ENCODE measurements at places on chromosomes 7 and 10.

GRCh38 chr10:51522858-51523257, 176.5 kb downstream of the CSTF2T start:
- H3K36me3 ChIP-seq = no peaks in the 10 kb centered on the region
- H3K27ac ChIP-seq = no peak overlapping the region
- no peak for DNase-seq
- H3K4me3 ChIP-seq = no peak overlapping the region
- no peaks in the 10 kb centered on the region for H3K27me3 ChIP-seq
- no peaks in the 10 kb centered on the region for H3K4me1 ChIP-seq

DNA sequence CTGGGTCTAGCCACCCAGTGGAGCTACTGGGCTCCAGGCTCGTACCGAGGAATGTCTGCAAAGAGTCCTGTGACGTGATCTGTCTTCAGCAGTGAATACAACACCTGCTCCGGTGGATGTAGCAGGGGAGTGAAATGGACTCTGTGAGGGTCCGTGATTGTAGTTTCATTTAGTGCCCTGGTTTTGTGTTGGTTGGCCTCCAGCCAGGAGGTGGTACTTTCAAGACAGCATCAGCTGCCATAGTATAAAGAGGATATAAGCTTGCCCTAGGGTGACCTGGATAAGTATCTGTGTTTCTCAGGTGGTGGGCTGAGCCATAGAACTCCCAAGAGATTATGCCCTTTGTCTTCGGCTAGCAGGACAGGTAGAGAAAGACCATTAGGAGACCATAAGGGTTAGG, 24.6 kb upstream of the WNT2 start:
- no peaks in the 10 kb centered on the region for H3K4me1 ChIP-seq
- H3K27me3 ChIP-seq = no peaks in the 10 kb centered on the region
- no peaks in the 10 kb centered on the region for H3K36me3 ChIP-seq
- H3K27ac ChIP-seq = no peak overlapping the region

- H3K36me3 ChIP-seq = peaks cover 45% of the 10 kb centered on the region
- no peak overlapping the region for H3K4me3 ChIP-seq
- DNase-seq = no peak
- no peaks in the 10 kb centered on the region for H3K27me3 ChIP-seq
- peak overlapping the region; percentile 2 for H3K27ac ChIP-seq
- peaks cover 20% of the 10 kb centered on the region for H3K4me1 ChIP-seq
Measured at GRCh38 chr10:114471906-114472876, 67.9 kb upstream of the AFAP1L2 start.

DNA sequence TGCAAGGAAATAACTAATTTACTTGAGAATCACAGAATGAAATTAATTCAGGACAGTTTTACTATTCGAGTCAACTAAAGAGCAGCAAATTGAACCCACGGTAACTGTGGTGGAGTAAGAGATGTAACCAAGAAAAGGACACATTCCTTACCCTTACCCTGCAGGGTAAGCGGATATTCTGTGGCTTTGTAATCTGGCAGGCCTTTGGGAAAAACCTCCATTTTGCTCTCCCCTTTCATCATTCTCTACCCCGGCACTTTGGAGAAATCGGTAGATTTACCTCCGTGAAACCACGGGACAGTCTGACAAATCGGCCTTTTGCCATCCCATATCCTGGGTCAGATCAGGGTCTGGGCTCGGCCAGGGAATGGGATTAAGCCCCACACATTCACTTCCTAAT, 18.4 kb downstream of the RCC1L start:
- H3K4me3 ChIP-seq = no peak overlapping the region
- H3K27ac ChIP-seq = no peak overlapping the region
- H3K27me3 ChIP-seq = no peaks in the 10 kb centered on the region

DNA sequence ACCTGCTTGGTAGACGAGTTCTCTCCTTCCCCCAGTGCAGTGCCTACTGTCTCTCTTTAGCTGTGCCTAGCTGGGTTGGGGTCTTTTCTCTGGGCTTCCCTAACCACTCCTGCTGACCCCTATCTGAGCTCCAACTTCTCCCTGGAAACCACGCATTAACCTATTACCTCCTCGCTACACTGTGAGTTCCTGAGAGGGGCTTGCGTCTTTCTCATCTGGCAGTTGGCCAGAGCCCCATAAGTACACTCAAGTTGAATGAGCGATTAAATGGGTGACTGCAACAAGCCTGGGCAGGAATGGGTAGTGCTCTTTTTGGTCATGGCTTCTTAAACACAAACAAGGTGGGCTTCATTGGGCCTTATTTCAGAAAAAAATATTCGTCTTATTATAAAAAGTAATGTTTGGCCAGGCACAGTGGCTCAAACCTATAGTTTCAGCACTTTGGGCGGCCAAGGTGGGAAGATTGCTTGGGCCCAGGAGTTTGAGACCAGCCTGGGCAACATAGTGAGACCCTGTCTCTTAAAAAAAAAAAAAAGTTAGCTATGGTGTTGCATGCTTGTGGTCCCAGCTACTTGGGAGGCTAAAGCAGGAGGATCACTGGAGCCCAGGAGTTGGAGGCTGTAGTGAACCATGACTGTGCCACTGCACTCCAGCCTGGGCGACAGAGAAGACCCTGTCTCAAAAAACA, 41.4 kb downstream of the SYPL1 start:
- H3K36me3 ChIP-seq = no peaks in the 10 kb centered on the region
- H3K27me3 ChIP-seq = no peaks in the 10 kb centered on the region
- peak overlapping the region; percentile 79 for H3K27ac ChIP-seq
- DNase-seq = no peak
- H3K4me1 ChIP-seq = peaks cover 44% of the 10 kb centered on the region

GRCh38 chr7:99011341-99011705, 132.6 kb downstream of the SMURF1 start:
- H3K27me3 ChIP-seq = no peaks in the 10 kb centered on the region
- H3K36me3 ChIP-seq = peaks cover 84% of the 10 kb centered on the region
- H3K4me1 ChIP-seq = no peaks in the 10 kb centered on the region
- no peak for DNase-seq

DNA sequence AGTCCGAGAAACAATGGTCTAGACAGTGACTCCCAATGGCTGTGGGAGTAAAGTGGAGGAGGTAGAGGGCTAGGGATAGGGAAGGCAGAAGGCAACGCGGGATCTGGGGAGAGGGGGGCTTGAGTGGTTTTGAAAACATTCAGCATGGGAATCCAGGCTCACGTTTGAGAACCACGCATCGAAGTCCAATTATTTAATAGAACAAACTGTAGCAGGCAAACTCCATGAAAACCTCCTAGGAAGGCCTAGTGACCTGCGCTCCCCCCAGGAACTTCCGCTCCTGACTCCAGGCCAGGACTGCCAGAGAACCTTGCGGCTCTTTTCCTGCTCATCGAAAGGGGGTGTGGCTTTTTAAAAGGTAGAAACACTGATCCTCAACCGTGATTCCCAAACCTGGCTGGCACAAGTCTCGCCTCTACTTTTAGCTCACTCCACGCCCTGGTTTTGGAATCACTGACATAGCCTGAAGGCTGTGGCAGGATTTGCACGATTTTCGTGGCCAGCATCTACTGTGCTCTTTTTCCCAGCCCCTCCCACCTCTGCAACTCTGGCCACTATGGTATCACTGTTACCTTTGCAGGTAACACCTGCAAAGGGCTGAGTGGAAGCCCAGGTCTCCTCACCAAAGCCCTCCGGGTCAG, 43.4 kb downstream of the MYOF start:
- no peak overlapping the region for H3K27ac ChIP-seq
- no peaks in the 10 kb centered on the region for H3K36me3 ChIP-seq
- no peak for DNase-seq
- no peaks in the 10 kb centered on the region for H3K27me3 ChIP-seq
- H3K4me1 ChIP-seq = no peaks in the 10 kb centered on the region
- H3K4me3 ChIP-seq = no peak overlapping the region

DNA sequence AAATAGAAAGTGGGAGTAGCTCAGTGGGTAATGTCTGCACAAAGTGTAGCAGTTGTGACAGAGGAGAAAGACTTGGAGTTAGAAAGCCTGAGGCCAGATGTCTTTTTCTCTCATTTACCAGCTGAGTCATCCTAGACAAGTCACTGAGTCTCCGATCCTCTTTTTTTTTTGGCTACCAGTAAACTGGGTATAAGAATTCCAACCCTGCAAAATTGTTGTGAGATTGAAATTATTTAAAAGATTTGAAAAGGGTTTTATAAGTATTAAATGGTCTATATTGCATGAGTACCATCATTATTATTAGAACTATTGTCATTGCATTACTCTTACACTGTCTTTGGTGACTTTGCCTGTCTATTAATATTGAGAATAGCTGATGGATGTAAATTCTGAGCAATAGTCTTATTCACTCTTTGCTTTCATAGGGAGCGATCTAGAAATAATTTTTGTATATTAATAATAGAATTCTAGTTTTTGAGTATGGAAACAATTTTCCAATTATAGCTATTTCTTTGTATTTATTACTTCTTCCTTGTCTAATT, 74.0 kb downstream of the ARID5B start:
- no peak overlapping the region for H3K27ac ChIP-seq
- H3K27me3 ChIP-seq = no peaks in the 10 kb centered on the region
- DNase-seq = no peak
- H3K4me1 ChIP-seq = no peaks in the 10 kb centered on the region
- H3K4me3 ChIP-seq = no peak overlapping the region
- H3K36me3 ChIP-seq = peaks cover 13% of the 10 kb centered on the region

DNA sequence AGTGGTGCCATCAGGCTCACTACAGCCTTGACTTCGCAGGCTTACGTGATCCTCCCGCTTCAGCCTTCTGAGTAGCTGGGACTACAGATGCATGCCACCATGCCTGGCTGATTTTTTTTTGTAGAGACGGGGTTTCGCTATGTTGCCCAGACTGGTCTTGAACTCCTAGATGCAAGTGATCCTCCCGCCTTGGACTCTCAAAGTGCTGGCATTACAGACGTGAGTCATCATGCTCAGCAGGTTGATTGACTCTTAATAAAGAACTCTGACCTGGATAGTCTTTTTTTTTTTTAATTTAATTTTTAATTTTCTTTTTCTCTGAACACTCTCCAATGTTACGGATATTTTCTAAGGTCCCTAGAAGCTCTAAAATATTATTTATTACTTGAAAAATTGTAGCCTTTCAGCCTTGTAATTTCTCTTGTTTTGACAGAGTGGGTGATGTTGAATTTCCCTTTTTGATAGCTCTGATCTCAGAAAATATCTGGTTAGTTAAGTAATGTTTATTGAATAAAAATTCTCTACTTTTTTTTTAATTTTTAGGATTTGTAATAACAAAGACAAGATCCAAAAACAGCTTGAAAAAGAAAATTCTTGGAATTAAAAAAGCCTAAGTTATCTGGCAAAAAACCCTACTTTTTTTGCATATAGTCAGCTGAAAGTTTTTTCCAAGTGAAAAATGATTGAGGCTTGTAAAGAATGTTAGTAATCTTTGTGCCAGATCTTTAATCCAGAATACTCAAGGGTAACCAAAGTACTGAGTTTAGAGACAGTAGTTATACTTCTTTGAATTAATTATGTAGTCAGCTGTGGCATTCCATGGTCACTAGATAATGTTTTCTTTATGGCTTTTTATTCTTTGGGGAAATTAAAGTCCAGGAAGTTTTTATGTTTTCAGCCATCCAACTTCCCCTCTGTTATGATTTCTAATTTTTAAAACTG, 26.7 kb downstream of the TBC1D12 start:
- H3K4me3 ChIP-seq = no peak overlapping the region
- H3K36me3 ChIP-seq = no peaks in the 10 kb centered on the region
- H3K27ac ChIP-seq = no peak overlapping the region
- no peak for DNase-seq

- no peak for DNase-seq
- H3K27ac ChIP-seq = no peak overlapping the region
- no peaks in the 10 kb centered on the region for H3K4me1 ChIP-seq
Measured at GRCh38 chr7:30185496-30185895, 50.7 kb downstream of the MTURN start.

DNA sequence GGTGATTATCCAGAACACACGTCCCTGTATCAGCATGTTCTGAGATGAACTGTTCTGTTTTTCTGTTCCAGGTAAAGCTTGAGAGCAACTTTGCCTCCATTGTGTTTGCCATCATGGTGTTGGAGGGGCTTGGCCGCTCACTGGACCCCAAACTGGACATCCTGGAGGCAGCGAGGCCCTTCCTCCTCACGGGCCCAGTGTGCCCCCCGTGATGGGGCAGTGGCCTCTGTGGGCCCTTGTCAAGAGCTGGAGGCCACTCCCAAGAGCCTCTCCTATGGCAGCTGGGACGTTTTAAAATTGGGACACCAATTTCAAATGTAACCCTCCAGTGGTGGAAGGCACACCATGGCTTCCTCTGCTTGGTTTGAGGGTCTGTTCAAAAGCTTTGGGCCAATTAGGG, 1.9 kb upstream of the NDUFB2 start:
- H3K36me3 ChIP-seq = peaks cover 20% of the 10 kb centered on the region
- DNase-seq = no peak
- no peak overlapping the region for H3K4me3 ChIP-seq
- no peaks in the 10 kb centered on the region for H3K27me3 ChIP-seq
- H3K27ac ChIP-seq = no peak overlapping the region

DNA sequence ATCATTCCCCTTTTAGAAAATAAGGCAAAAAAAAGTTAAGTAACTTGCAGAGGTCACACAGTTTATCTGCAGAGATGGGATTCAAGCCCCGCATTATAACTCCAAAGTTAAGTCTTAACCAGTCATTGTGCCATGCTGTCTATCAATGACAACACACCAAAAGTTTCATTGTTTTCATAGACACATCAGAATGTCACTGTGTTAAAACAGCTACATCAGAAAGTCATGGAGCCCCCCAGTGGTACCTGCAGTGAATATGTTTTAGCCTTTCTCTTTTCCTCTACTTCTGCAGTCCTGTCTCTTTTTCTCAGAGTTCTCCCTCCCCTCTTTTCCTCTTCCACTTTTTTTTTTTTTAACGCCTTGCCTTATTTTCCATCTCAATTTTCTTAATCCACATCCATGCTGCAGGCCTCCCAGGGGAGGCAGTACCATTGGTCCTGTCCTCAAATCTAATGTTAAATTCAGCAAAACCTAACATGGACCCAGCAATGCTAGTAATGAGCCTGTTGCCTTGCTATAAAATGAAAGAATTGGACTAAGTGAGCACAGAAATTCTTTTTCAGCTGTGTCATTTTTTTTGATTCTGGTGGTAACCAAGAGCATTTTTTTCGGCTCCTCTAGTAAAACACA, 3.8 kb upstream of the NRCAM start:
- H3K27me3 ChIP-seq = peaks cover 15% of the 10 kb centered on the region
- no peak overlapping the region for H3K4me3 ChIP-seq
- no peak overlapping the region for H3K27ac ChIP-seq
- peaks cover 9% of the 10 kb centered on the region for H3K4me1 ChIP-seq
- H3K36me3 ChIP-seq = no peaks in the 10 kb centered on the region
- DNase-seq = no peak

Data from CD4-positive, alpha-beta T cell (primary cell).